ENCODE measurements at places on chromosomes 4 and X.

DNA sequence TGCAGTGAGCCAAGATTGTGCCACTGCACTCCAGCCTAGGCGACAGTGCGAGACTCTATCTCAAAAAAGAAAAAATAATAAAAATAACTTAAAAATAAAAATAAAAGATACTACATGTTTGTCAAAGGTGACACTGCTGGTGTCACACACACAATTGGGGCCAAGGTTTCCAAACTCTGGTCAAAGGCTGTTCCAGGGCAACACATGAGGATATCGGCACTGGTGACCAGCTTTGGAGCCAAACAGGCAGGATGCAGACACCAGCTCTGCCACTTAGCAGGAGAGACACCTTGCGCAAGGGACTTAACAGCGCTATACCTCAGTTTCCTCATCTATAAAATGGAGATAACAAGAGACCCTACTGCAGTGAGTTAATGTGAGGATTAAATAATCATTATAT lies 52.3 kb downstream of the CD99L2 start:
- no peak for DNase-seq

GRCh38 chr4:102610476-102610875 lies 109.3 kb downstream of the NFKB1 start:
- DNase-seq, result no peak

- peak; percentile 97 for DNase-seq
Measured at GRCh38 chr4:6688879-6689505, 4.7 kb upstream of the S100P start.

- DNase-seq, result peak; percentile 63
Measured at GRCh38 chrX:34918856-34919255, 23.7 kb upstream of the FAM47B start.

DNA sequence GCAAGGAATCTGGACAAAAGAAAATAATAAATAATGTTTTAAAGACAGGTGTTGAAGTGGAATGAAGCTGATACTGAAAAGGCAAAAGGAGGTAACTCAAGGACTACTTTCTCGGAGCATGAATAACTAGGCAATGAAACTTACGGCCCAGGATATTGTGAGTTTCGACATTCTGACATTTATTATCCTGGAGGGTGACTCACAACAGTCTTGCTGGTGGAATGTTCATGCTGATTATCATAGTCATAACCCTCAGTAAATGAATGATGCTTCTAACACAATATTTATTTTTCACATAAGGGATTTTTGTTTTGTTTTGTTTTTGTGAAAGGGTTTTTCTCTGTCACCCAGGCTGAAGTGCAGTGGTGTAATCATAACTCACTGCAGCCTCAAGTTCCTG lies 147.0 kb upstream of the HPGD start:
- DNase-seq, result peak; percentile 87

- DNase-seq, result peak; percentile 93
Measured at GRCh38 chr4:117324851-117325491, 239.6 kb upstream of the TRAM1L1 start.

- no peak for DNase-seq
Measured at GRCh38 chr4:156439576-156440200, 486.0 kb upstream of the CTSO start.

DNA sequence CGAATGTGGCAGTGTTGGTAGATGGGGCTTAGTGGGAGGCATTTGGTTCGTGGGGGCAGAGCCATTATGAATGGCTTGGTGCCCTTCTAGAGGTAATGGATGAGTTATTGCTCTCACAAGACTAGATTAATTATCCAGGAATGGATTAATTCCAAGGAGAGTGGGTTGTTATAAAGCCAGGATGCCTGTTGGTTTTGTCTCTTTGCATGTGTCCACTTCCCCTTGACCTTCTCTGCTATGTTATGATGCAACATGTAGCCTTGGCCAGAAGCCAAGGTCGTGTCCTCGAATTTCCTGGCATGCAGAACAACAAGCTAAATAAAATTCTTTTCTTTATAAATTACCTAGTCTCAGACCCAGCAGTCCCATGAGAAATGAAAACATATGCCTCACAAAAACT lies 111.2 kb upstream of the PLS3 start:
- peak; percentile 77 for DNase-seq

DNA sequence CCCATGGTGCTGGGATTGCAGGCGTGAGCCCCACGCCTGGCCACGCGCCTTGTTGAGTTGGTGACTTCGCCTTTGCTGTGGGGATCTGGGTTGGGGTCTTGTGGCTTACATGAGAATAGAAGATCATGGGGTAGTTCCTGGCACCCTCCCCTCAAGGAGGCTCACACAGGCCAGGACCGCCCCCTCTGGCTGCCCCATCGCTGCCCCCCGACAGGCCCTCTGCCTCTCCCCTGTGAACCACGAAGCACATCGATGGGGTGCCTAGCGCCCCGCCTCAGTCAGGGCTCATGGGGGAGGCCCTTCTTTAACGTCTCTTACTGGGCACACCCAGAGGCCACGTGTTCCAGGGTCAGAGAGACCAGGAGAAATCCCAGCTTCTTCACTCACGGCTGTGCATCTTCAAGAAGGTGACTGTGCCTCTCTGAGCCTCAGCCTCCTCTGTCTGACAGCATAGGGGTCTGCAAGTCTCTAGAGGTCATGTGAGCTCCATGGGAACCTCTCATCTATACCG lies 23.6 kb upstream of the SPON2 start:
- DNase-seq, result no peak

DNA sequence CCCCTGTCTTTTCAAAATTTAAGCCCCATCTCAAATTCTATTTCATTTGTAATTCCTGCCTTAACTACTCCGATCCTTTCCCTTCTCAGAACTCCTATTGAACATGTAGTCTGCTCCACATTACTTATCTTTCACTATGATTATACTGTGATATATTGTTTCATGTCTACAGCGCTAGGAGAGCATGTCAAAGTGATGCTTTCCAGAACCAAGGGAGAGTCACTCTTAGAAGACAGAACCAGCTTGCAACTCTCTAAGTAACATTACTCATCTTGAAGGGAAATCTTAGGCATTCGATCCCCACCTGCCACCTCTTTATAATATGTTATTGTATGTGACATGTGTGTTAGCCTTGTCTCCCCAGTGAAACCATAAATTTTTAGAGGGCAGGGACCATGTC lies 10.5 kb downstream of the EXOC1L start:
- DNase-seq, result no peak

DNA sequence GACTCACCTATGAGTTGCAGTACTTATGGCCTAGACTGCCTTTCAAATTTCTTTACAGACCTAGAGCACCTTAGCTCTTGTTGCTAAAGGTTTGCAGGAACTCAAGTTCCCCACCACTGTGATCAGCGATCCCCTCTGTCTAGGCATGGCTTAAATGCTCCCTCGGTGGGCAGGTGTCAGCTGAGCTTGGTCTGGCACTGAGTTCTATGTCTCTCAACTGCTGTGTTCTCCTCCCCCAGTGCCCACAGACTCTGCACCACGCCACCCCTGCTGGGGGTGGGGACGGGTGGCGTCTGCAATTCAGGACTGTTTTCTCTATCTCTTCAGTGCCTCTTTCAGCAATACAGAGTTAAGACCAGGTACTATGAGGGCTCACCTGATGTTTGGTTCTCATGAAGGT lies 30.5 kb downstream of the TMEM271 start:
- DNase-seq, result no peak

DNA sequence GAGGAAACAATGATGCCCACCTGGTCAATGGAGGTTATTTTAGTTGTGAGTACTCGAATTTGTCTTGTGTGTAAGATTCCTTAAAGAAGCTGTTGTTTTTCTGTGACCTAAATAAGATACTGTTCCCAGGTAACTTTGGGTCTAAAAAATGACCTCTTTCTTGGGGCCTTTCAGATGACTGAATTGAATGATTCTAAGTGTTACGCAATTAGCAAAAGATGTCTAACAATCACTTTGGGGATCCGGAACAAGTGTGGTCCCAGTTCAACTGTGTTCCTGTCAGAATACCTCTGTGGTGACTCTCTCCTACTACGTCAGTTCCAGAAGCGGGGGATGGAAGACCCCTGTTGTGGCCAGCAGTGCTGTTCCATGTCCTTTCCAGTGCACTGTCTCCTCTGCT lies 99.4 kb downstream of the FRAS1 start:
- DNase-seq, result no peak

- peak; percentile 51 for DNase-seq
Measured at GRCh38 chrX:25158635-25159034, 142.9 kb upstream of the ARX start.

GRCh38 chr4:66640233-66640990 lies 904.9 kb downstream of the CENPC start:
- DNase-seq, result no peak

- DNase-seq, result no peak
Measured at GRCh38 chr4:41883988-41884734, 51.1 kb upstream of the TMEM33 start.

GRCh38 chr4:159607809-159608208 lies 504.9 kb downstream of the RAPGEF2 start:
- peak; percentile 1 for DNase-seq

- DNase-seq, result peak; percentile 78
Measured at GRCh38 chr4:158159054-158159717, 13.6 kb downstream of the GASK1B start.

- no peak for DNase-seq
Measured at GRCh38 chr4:159271856-159272255, 169.0 kb downstream of the RAPGEF2 start.

DNA sequence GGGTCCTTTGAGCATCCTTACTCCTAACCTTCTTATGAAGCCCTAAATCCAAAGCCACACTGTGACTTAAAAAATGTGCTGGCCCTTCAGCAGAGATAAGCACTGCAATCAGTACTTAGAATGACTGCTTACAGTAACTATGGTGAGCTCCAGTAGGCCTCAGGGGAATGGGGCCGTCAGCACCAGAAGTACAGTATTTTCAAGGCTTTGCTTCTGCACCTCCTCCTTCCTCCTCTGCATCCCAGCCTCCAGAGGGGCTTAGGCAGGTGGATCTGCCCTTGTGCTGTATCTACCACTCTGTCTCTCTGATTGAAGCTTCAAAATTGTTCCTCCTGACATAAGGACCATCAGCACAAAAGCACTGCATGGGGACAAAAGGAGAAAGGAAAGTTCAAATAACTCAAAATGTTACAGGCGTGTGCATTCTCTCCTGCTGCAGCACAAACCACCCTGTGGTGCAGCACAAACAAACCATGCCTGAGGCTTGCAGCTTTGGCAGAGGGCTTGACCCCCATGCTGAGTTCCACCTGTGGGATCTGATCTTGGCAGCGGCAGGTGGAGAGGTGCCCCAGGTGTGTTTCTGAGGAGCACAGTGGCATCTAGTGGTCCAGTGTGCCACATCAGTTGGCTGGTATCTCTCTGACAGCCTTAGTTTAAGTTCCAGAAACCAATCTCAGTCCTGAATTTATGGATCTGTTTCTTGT lies 164.7 kb downstream of the SOWAHB start:
- peak; percentile 14 for DNase-seq

GRCh38 chr4:1623821-1624518 lies 60.1 kb downstream of the FAM53A start:
- no peak for DNase-seq

DNA sequence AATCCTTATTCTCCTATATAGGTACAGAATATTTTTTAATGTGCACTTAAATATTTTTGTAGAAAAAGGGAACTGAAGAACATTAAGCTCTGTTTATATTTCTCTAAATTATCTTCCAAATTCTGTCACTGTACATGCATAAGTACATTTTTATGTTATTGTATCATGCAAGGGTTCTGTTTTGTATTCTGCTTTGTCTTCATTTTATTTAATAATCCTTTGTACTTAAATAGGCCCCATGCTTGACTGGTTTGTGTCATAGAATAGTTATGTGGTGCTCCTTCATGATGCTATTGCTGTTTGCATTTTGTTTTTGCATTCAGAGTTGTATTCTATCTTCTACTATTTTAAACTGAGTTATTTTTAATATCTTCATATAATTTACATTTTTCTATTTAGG lies 111.9 kb upstream of the EDNRA start:
- no peak for DNase-seq

- no peak for DNase-seq
Measured at GRCh38 chr4:165077034-165077578, 23.4 kb downstream of the TRIM75 start.

- no peak for DNase-seq
Measured at GRCh38 chr4:171710743-171711142, 102.5 kb upstream of the GALNTL6 start.

DNA sequence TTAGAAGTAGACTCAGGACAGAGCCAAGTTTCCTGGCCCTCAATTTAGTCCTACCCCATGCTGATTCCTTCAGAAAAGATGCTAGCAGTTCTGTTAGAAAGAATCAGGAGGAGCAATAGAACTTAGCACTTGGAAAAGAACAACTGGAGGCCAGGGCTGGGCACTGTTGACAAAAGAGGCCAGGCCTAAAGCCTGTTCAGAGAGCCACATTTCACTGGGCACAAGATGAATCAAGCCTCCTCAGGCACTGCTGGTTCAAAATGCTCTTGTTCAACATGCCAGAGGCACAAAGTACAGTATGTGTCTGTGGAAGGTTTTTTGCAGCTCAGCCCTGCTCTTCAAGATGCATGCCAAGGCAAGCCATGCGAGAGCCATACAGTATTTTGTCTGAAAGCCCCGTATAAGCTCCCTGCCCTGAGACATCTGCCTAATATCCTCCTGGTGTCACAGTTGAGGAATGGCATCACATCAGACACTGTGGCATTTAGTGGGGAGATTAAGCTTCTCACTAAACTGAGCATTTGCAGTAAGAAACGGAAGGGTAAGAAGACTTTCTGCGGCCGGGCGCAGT lies 53.7 kb downstream of the RASL11B start:
- no peak for DNase-seq

GRCh38 chr4:14607001-14607400 lies 395.3 kb upstream of the CPEB2 start:
- DNase-seq, result no peak

DNA sequence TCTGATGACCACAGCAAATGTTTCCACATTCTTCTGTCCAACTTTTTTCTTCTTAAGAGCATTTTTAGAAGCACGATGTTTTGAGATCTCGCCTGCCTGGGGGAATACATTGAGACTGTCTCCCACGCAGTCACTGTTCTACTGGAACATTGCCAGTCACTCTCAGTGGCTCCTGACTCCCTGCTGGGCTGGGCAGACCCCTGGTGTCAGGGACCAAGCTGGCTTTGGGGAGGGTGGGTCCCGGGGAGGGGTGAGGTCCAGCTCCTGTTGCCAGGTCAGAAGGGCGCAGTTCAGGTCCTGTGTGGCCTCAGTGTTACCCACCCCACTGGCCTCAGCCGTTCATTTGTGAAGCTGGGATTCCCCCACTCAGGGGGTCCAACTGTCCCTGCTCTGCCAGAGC lies 18.9 kb upstream of the ABLIM2 start:
- no peak for DNase-seq

DNA sequence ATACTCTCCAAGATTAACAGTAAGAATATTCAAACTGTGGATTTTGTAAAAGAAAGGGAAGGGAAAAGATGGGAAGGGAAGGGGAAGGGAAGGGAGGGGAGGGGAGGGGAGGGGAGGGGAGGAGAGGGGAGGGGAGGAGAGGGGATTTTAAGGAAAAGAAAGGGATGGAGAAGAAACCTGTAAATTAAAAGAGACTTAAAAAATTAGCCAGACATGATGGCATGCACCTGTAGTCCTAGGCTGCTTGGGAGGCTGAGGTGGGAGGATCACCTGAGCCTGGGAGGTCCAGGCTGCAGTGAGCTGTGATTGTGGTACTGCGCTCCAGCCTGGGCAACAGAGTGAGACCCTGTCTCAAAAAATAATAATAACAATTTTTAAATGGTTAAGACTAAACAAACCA lies 83.7 kb downstream of the USP46 start:
- no peak for DNase-seq

- peak; percentile 95 for DNase-seq
Measured at GRCh38 chrX:136192839-136193414, 45.6 kb downstream of the FHL1 start.

Data from M059J (cell line).